ENCODE measurements at places on chromosomes 2 and 18.

GRCh38 chr2:239609162-239609561 lies 208.3 kb upstream of the HDAC4 start:
- no peak for DNase-seq

GRCh38 chr2:218406949-218407618 lies 7.4 kb downstream of the CTDSP1 start:
- peak; percentile 61 for DNase-seq

DNA sequence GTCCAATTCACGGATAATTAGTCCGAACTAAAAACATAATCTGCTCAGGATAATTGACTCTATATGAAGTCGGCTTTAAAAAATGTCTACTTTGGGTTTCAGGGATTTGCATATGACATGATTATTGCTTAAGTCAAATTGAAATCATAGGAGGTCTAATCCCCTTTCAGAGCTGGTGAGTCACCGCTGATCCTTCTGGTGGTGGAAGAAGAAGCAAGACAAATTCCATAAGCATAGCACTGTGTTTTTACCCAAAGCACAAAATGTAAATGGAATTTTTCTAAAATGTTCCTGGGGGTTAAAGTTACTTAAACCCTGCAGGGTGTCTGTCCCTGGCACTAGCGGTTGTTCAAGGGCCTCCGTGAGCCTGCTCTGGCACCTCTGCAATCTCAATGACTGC lies 460.2 kb downstream of the LRATD1 start:
- DNase-seq = no peak

- no peak for DNase-seq
Measured at GRCh38 chr2:164126960-164127660, 391.3 kb upstream of the FIGN start.

GRCh38 chr18:47264308-47264700 lies 12.8 kb upstream of the SKOR2 start:
- DNase-seq = no peak

GRCh38 chr2:239253701-239254436 lies 147.0 kb downstream of the HDAC4 start:
- no peak for DNase-seq

- no peak for DNase-seq
Measured at GRCh38 chr18:67710639-67711038, 194.1 kb upstream of the DSEL start.

GRCh38 chr2:39593439-39594393 lies 72.0 kb upstream of the TMEM178A start:
- DNase-seq = no peak

DNA sequence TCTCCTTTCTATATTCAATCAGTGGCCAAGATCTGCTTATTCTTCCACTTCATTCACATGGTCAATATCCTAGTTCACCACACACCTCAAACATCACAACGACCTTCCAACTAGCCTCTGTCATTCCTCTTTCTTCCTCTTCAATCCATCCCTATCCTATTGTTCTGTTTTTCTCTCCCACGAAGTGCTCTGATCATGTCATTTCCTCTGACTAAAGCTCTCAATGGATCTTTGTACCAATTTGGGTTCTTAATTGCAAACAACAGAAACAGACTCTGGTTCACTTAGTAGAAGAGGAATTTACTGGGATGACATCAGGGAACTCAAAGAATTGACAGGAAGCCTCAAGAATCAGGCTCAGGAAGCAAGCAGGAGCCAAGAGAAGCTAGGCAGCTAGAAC lies 23.5 kb downstream of the WNT10A start:
- no peak for DNase-seq

DNA sequence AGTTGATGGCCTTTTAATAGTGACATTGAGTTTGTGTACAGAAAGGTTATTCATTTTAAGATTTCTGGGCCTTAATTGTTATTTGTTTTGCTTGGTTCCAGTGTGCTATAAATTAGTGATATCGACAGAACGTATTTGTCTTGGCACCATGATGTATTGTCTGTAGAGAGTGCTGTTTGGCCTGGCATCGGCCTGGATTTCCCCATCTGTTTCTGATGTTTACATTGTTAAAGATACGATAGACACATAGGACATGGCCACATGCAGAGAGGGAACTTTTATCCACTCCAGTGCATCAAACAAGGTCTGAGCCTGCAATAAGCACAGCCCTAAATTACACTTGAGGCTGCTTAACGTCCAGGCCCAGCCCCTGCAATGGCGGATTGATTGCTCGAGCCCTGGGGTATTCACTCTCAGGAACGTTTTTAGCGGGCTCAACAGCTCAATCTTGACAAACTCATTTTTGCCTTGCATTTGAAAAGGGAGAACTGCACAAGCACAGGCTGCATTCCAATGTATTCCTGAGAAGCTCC lies 144.7 kb downstream of the SLC4A3 start:
- DNase-seq = no peak

GRCh38 chr2:190136259-190136658 lies 73.7 kb upstream of the MSTN start:
- DNase-seq = no peak

- DNase-seq = no peak
Measured at GRCh38 chr18:36692371-36692770, 136.4 kb downstream of the TPGS2 start.

DNA sequence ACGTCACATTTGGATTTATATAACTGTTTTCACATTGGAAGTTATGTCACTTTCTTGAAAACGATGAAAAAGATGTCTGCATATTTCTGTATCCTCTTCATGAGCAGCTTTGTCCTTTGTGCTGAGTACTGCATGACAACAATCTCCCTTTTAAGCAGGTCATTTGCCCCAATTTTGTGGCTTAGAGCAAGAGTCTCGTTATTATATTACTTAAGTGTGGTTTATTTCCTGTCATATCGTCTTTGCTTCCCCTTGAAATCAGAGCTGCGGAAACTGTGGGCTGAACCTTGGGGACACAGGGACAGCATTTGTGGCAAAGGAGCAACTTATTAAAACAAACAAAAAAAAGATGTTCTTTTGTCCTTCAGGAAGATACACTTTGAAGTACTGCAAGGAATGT lies 254.0 kb upstream of the DSEL start:
- DNase-seq = no peak

DNA sequence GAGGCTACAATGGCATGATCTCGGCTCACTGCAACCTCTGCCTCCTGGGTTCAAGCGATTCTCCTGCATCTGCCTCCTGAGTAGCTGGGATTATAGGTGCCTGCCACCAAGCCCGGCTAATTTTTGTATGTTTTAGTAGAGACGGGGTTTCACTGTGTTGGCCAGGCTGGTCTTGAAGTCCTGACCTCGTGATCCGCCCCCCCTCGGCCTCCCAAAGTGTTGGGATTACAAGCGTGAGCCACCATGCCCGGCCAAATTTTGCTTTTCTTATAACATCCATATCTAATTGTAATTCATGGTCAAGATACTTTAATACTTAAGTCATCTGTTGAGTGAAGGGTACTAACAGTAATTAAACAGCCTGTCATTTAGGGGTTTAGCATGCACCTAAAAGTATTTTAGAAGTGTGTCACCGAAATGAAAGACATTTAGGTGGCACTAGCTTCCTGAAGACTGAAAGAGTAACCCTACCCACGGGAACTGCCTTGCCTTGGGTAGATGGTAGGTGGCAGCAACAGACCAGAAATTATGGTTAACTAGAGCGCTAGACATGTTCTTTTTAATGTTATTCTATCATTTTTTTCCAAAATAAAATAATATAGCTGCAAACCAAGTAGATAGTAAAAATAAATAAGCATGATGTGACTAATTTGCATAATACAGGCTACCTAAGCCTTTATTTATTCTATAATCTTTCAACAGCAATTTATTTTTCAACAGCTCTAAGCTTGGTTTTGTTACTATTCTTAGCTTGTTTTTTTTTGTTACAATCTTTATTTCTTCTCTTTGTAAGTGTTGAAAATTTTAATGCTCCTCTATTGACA lies 8.6 kb upstream of the ACYP2 start:
- DNase-seq = peak; percentile 27

- DNase-seq = no peak
Measured at GRCh38 chr2:12766421-12766879, 49.7 kb downstream of the TRIB2 start.

DNA sequence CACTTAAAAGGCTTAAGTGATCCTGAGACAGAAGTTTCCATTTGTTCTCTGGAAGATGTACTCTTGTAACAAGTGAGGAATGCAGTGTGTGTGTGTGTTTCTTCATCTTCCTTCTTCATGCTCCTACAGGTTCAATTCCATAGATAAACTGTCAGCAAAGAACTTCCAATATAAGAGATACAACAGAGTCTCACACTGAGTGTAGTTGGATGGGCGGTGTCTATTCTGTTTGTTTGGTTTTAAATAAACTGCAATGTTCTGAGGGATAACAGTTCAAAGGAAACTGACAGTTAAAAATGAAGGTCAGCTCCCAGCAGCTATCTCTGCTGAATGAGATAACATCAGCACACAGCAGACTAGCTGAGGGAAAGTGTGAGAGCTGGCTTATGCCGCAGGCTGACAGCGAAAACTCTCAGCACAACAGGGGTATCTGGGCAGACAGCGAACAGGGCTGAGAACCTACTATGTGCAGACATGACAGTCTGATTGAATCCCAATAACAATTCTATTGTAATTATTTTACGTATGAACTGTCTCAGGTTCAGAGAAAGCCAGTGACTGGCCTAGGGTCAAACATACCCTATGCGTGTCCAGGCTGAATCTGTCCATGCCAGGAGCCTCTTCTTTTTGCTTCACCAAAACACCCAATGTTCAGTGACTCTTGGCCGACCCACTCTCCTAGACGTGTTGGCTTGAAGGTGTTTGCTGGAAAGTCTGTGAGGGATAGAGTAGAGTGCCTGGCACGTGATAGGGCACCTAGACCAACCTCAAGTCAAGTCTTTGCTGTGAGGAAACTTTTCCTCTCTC lies 201.9 kb upstream of the TRIB2 start:
- peak; percentile 43 for DNase-seq

DNA sequence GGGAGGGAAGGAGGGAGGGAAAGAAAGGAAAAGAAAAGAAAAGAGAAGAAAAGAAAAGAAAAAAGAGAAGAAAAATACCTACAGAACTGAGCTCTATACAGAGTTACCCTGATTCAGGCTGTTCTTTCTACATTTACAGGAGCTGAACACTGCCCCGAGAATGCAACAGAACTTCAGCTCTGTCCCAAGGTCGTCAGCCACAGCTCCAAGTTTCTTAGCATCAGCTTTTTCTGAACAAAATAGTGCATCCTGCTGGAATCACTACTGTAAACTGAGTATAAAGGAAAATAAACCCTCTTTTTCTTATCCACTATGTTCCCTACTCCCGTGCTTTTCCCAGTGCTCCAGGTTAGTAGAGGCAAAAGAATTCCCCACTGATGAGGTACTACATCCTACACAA lies 4.7 kb upstream of the PPP4R1 start:
- no peak for DNase-seq

DNA sequence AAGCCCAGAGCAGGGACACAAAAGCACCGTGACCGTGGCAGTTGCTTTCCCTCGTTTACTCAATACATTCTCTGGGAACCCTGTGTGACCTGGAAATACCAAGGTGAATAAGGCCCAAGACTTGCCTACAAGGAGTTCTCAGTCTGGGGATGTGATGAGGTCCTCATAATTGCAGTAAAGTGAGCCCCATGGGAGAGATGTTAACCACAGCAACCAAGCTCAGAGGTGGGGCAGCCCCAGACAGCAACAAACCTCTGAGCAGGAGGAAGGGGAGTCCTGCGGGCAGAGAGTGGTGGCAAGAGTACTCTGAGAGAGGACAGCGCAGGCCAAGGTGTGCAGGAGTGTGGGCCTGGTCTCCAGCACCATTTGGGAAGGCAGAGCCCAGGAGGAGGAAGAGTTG lies 91.6 kb downstream of the TTC32 start:
- DNase-seq = no peak

GRCh38 chr2:205585449-205586383 lies 96.6 kb upstream of the NRP2 start:
- DNase-seq = no peak

- DNase-seq = no peak
Measured at GRCh38 chr2:142757111-142757510, 120.4 kb upstream of the KYNU start.

DNA sequence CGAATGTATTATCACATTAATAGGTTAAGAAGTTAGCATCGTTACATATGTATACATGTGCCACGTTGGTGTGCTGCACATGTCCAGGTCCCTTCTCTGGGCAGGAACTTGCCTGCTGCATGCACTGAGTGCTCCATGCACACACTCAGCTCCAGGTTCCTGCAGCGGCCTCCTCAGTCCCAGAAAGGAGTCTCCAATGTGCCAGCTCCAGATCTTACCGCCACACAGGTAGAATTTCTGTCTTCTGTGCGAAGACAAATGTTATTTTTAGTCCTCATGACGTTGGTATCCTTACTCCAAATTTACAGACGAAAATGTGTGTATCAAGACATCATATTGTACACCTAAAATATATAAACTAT lies 127.1 kb downstream of the GALR1 start:
- DNase-seq = no peak

DNA sequence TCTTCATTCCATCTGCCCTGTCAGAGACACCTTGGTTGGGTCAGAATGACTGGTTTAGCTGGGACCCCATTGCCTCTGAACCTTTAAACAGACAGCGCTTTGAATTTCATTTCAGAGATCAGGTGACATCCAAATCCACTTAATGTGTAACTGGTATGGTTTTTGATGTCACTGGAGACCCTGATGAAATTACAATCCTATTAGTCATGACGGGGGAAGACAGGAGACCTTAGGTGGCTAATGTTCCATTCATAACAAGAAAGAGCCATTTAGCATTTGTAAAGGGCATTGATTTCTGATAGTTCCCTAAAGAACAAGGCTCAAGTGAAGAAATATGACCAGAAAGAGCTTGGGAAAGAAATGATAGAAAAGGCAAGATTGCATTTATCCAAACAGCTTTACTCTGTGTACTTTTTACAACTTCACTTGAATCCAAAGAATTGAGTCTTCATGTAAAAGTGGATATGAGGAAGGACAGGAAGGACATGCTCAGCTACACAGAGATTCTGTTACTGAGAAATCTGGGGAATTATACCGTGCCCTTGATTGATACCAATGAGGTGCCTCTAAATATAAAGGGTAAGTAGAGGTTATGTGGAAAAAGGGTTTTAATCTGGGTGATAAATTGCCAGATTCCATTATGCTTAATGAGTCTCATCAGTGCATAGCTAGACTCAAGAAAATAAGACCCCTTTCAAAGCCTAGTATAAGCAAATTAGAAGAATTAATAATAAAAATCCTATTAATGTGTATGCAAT lies 198.2 kb downstream of the NCKAP5 start:
- DNase-seq = no peak

DNA sequence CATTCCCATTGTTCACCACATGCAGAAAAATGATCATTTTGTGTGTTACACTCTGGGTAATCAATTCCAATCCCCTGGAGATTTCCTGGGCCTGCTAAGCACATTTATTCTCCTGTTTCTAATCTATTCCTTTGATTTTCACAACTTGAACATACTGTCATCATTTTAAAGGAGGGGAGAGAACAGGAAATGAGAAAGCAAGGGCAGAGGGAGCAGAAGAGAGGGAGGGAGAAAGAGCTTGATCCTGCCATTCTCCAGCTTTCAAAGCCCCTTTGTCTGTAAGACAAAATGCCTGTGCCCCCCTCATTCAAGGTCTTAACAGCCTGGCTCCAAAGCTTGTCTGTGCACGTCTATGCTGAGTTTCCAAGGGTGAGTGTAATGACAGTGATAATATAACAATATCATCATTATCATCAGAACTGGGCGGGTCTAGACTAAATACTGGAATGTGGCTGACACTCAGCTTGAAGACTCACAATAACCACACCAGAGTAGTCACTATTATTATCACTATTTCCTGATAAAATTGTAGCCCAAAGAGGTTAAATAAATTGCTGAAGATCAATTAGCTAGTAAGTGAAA lies 164.4 kb upstream of the KLHL29 start:
- DNase-seq = no peak

GRCh38 chr2:12607971-12608370 lies 108.8 kb upstream of the TRIB2 start:
- no peak for DNase-seq
